GM12878 (cell line): ENCODE measurements at places on chromosomes 1 and 21. TPM values are rescaled to one million over a fixed set of nuclear protein-coding genes. Genes with fewer than 3 reads are reported as not detected.

Gene PCAT6
- polyA plus RNA-seq = 0.34 and 0.48 TPM in 2 replicates

Gene YIPF1
- polyA plus RNA-seq = 22.0 and 24.2 TPM in 2 replicates

Gene CORT
- polyA plus RNA-seq = 0.38 and 0.56 TPM in 2 replicates

Gene CD84
- polyA plus RNA-seq = 7.5 and 8.2 TPM in 2 replicates

Gene SMG5
- 49.5 and 51.9 TPM in 2 replicates for polyA plus RNA-seq

Gene FALEC
- 0.42 and 0.71 TPM in 2 replicates for polyA plus RNA-seq

Gene CR1L
- polyA plus RNA-seq = not detected in 2 replicates

Gene CD160
- 0.14 and 0.16 TPM in 2 replicates for polyA plus RNA-seq

Gene EDARADD
- polyA plus RNA-seq = 4.3 and 4.9 TPM in 2 replicates

Gene HES5
- not detected in 2 replicates for polyA plus RNA-seq

Gene CCT3
- 496 and 533 TPM in 2 replicates for polyA plus RNA-seq

Gene MYOC
- polyA plus RNA-seq = not detected in 2 replicates

Gene AIRE
- polyA plus RNA-seq = not detected in 2 replicates

Gene SERINC2
- 0.56 and 0.88 TPM in 2 replicates for polyA plus RNA-seq

Gene OR2T35
- polyA plus RNA-seq = 0.10 and 0.12 TPM in 2 replicates

Gene CD48
- 328 and 340 TPM in 2 replicates for polyA plus RNA-seq

Gene NFASC
- polyA plus RNA-seq = 0.05 and 0.14 TPM in 2 replicates

Gene KIF26B
- 0.79 and 0.84 TPM in 2 replicates for polyA plus RNA-seq

Gene CCDC185
- polyA plus RNA-seq = not detected in 2 replicates

Gene KCNE2
- polyA plus RNA-seq = not detected in 2 replicates

Gene POU3F1
- not detected in 2 replicates for polyA plus RNA-seq

Gene NBPF4
- not detected in 2 replicates for polyA plus RNA-seq

Gene CRNN
- polyA plus RNA-seq = not detected in 2 replicates

Gene LRRC38
- not detected in 2 replicates for polyA plus RNA-seq

Gene PLA2G2C
- polyA plus RNA-seq = not detected in 2 replicates

Gene DTL
- polyA plus RNA-seq = 69.3 and 73.4 TPM in 2 replicates

Gene ASTN1
- not detected in 2 replicates for polyA plus RNA-seq

Gene PLA2G4A
- polyA plus RNA-seq = 1.8 and 3.3 TPM in 2 replicates

Gene NCF2
- 46.1 and 49.1 TPM in 2 replicates for polyA plus RNA-seq

Gene TTLL10
- polyA plus RNA-seq = not detected in 2 replicates

Gene LRRC71
- polyA plus RNA-seq = not detected in 2 replicates

Gene GPR25
- polyA plus RNA-seq = not detected in 2 replicates

Gene DHDDS
- polyA plus RNA-seq = 41.7 and 45.4 TPM in 2 replicates

Gene PNRC2
- polyA plus RNA-seq = 179 and 189 TPM in 2 replicates

Gene PCP4
- not detected in 2 replicates for polyA plus RNA-seq

Gene AIM2
- 11.0 and 12.8 TPM in 2 replicates for polyA plus RNA-seq

Gene FOXE3
- not detected in 2 replicates for polyA plus RNA-seq

Gene NDUFS2
- polyA plus RNA-seq = 194 and 203 TPM in 2 replicates

Gene CHRM3
- polyA plus RNA-seq = not detected in 2 replicates

Gene ATXN7L2
- polyA plus RNA-seq = 4.2 and 5.8 TPM in 2 replicates

Gene RAP1GAP
- not detected in 2 replicates for polyA plus RNA-seq

Gene CD101
- polyA plus RNA-seq = 1.5 TPM in 2 replicates

Gene GCSAML
- not detected in 2 replicates for polyA plus RNA-seq

Gene PGD
- polyA plus RNA-seq = 193 and 214 TPM in 2 replicates

Gene FCRL2
- 0.09 and 0.23 TPM in 2 replicates for polyA plus RNA-seq

Gene IFNGR2
- 75.7 and 85.3 TPM in 2 replicates for polyA plus RNA-seq

Gene TNFRSF8
- 62.5 and 71.9 TPM in 2 replicates for polyA plus RNA-seq

Gene SPTA1
- polyA plus RNA-seq = not detected in 2 replicates

Gene TNFSF4
- polyA plus RNA-seq = 13.8 and 15.9 TPM in 2 replicates

Gene FAM76A
- 6.8 and 7.3 TPM in 2 replicates for polyA plus RNA-seq

Gene TFF2
- not detected in 2 replicates for polyA plus RNA-seq
